Upper lobe of right lung (tissue), 1 donor: ENCODE measurements at places on chromosomes 7 and 10.

GRCh38 chr7:74220229-74220628 lies 10.4 kb downstream of the LAT2 start:
- no peak overlapping the region for H3K4me3 ChIP-seq
- no peak for DNase-seq
- H3K36me3 ChIP-seq = no peaks in the 10 kb centered on the region
- peaks cover 9% of the 10 kb centered on the region for H3K4me1 ChIP-seq
- H3K27ac ChIP-seq = no peak overlapping the region

DNA sequence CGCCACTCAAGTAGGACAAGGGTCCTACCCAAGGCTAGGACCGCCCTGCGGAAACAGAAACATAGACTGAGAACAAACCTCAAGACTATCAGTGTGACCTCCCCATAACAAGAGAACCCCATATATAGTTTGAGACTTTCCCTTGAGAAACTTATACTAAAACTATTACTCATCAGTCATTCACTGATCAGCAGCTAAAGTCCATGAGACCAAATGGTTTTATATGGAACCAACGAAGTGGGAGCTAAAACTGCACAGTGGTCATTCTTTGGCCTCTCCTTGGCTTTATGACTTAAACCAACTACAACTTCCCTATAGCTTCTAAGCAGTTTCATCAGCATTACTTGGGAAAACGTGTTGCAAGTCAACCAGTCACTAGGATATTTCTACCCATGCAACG lies 13.7 kb upstream of the ZSCAN21 start:
- H3K36me3 ChIP-seq = peaks cover 47% of the 10 kb centered on the region
- H3K4me3 ChIP-seq = no peak overlapping the region
- peaks cover 20% of the 10 kb centered on the region for H3K4me1 ChIP-seq
- DNase-seq = no peak
- H3K27me3 ChIP-seq = no peaks in the 10 kb centered on the region

- DNase-seq = no peak
- no peaks in the 10 kb centered on the region for H3K36me3 ChIP-seq
- peaks cover 36% of the 10 kb centered on the region for H3K4me1 ChIP-seq
Observed at GRCh38 chr7:55531536-55531935, 40.8 kb downstream of the VOPP1 start.

DNA sequence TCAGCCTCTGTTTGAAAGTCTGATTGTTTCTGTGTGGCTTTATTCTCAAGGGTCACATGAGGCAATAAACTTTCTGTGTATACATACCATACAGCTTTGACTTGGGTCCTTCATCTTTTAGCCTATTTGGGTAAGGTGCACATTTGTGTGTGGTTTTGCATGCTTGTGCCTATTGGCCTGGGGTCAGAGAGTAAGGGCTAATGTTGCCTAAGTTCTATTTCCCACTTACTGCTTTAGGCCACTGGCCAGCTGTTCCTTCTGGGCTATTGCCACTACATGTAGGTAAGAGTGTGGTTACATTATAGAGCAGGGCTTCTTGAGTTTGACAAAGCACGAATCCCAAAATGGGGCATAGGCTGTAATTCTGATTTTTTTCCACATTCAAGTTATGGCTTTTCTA lies 21.8 kb downstream of the BBIP1 start:
- H3K27ac ChIP-seq = no peak overlapping the region
- H3K4me1 ChIP-seq = no peaks in the 10 kb centered on the region
- no peak for DNase-seq
- H3K27me3 ChIP-seq = no peaks in the 10 kb centered on the region
- H3K4me3 ChIP-seq = no peak overlapping the region
- H3K36me3 ChIP-seq = peaks cover 72% of the 10 kb centered on the region

GRCh38 chr7:28979776-28980175 lies 21.6 kb upstream of the TRIL start:
- H3K4me1 ChIP-seq = peaks cover 7% of the 10 kb centered on the region
- DNase-seq = no peak
- no peak overlapping the region for H3K4me3 ChIP-seq
- no peaks in the 10 kb centered on the region for H3K27me3 ChIP-seq
- H3K36me3 ChIP-seq = no peaks in the 10 kb centered on the region
- no peak overlapping the region for H3K27ac ChIP-seq

DNA sequence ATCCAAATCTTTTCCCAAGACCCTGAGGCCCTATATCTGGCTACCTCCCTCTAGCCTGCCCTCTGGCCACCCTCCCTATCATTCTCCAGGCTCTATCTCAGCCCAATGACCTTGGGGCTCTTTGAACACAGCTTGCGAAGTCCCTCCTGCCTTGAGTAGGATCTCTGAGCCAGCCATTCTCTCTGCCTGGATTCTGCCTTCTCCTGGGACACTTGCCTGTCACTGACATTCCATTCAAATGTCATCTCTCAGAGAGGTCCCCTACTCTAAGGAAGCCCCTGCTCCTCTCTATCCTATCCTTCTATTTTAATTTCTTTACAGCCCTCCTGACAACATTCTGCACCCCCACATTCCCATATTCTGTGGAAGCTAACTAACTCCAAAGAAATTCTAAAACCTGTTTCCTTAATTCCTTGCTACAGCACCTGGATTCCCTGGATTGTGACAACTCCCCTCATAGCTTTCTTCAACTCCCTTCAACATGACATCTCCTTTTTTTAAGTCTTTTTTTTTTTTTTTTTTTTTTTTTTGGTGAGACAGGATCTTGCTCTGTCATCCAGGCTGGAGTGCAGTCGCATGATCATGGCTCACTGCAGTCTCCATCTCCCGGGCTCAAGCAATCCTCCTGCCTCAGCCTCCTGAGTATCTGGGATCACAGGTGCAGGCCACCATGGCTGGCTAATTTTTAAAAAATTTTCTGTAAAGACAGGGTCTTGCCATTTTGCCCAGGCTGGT lies 81.0 kb upstream of the ASAH2 start:
- no peaks in the 10 kb centered on the region for H3K27me3 ChIP-seq
- H3K36me3 ChIP-seq = no peaks in the 10 kb centered on the region
- H3K4me3 ChIP-seq = no peak overlapping the region

DNA sequence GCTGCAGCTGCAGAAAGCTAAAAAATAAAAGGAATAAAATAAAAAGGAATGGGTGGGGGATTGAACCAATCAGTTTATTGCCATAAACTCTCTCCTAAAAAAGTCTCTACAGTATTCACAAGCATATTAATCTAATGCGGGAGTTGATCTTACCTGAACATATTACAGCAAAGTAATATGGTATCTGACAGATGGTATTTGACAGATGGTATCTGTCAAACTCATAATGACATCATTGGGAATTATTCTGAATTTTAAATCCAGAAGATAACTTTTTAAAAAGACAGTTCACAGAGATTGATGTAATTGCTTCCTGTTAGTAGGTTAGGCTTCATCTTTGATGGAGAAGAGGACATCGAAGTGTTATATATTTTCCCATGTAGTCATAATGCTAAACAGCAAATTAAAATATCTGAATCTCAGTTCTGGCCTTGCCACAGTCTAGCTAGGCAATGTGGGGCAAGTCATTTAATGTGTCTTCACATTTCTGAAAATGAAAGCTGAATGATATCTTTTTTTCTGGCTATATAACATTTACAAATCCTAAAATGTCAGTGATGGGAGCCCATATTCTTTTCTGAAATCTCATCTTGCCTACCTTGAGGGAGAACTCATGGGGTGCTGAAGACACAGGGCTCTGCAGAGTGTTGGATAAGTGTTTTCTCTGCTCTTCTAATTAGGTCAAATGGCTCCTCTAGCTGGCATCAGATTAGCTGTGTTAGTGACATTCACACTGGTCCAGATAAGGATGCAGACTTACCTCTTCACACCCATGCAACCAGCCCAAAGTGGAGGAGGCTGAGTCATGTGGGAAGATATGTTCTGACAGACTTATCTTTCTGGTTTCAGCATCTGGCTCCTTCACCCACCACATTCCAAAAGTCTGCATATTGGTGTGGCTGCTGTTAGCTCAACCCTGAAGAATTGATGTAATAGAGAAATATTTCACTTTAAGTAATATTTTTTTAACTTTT lies 2.1 kb upstream of the LIPM start:
- no peaks in the 10 kb centered on the region for H3K4me1 ChIP-seq
- no peaks in the 10 kb centered on the region for H3K36me3 ChIP-seq

DNA sequence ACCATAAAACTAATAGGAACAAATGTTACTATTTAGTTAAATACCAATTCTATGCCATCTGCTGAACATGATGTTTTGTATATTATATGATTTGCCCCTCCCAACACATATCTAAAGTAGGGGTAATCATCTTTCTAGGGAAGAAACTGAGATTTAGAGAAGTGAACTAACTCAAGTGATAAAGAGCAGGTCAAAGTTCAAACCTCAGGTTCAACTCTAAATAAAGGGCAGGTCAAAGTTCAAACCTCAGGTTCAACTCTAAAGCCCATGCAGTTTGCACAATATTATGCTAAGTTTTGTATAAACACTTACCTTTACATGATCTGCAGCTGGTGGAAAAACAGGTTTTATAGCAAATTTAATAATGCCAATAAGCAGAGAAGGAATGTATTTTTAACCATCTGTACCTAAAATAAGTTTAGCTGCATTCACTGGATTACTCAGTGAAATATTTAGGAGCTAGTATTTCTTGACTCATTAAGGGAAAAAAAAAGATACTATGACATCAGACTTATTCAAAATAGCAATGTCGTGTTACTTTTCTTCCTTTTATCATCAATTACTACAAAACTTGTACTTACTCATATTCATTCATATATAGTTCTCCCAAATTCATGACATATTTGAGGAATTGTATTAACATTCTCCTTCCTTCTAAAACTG lies 1194.3 kb upstream of the CELF2 start:
- H3K4me1 ChIP-seq = no peaks in the 10 kb centered on the region
- H3K36me3 ChIP-seq = no peaks in the 10 kb centered on the region
- no peak overlapping the region for H3K27ac ChIP-seq
- no peaks in the 10 kb centered on the region for H3K27me3 ChIP-seq
